ENCODE measurements at places on chromosomes 2 and 18.
A peak's percentile ranks its signal among the peaks of the same experiment; 100 is the strongest.

DNA sequence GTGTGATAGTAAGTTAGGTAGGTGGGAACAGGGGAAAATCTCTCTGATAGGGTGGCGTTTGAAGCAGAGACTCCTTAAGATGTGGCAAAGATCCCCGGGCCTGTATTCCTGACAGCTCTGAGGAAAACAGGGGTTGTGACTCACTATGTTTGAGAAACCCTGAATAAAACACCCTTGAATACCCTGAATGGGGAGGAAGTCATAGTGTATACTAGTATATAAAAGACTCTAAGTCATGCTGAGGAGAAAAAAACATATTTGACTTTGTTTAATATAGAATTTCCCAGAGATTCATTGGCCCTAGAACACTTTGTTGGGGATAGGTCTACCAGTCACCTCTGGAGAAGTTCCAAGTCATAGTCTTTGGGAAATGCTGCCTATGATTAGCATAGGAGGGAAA lies 590.9 kb downstream of the IRS1 start:
- no peak for DNase-seq

DNA sequence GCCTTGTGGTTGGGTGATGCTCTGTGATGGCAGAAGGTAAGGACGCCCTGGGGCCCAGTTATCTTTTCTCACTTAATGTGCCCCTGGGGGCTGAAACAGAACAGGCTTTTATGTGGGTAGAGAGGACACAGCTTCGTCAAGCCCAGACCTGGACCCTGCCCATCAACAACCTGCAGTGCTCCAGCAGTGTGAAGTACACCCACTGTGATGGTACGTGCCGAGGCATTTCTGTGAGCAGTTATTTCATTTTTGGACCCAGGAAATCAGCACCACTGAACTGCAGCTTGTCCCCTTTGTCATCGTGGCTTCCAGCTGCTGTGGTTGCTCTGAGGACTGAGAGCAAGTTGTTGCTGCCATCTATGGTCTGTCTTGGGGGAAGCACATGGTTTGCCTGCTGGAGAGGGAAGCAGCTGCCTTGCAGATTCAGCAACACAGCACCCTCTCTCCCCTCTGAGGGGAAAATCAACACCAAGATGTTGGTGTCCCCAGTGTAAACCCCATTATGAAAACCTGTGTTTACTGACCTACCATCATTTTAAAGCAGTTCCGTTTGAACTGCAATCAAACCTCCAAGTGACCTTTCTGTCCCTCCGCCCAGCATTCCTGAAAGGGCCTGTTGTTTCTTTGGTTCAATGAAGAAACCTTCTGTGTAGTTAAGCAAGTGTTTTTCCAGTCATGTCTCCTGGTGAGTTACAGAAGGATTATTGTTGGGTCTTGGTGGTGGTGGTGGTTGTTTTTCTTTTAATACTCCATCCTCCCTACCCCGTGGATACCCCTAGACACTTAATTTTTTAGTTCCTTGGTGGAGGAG lies 158.2 kb downstream of the MGAT5 start:
- DNase-seq = peak; percentile 84

DNA sequence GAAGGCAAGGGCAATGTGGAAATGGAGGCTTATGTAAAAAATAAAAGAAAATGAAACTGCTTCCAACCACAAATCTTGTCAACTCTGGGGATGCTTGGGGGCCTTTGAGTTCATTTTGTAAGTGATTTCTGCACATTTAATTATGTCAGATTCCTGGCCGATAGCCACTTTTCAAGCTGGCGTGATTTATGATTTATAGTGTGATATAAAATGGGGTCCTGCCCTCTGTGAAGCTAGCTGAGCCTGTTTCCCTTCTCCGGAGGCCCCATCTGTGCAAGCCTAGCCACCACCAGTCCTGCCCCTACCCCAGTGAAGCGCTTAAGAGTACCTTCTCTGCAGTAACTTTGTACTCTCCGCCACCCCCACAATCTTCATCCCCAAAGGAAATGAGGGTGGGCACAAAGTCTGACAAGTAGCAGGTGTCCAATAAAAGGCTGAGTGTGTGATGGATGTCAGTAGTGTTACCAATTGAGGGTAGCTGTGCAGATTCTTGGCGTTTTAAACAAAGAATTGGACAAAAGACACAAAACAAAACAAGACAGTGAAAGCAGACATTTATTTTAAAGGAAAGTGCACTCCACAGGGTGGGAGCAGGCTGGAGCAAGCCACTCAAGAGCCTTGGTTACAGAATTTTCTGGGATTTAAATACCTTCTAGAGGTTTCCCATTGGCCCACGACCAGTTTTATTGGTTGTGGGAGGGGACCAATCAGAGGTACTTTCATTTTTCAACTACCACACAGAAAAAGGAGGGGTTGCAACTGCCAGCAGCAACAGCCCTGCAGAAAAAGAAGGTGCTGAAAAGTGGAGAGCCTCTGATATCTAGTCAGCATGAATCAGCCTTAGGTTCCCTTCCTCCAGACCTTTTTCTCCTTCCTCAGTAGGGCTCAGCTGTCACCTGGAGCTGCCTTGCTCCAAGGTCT lies 39.0 kb upstream of the SIX3 start:
- no peak for DNase-seq

DNA sequence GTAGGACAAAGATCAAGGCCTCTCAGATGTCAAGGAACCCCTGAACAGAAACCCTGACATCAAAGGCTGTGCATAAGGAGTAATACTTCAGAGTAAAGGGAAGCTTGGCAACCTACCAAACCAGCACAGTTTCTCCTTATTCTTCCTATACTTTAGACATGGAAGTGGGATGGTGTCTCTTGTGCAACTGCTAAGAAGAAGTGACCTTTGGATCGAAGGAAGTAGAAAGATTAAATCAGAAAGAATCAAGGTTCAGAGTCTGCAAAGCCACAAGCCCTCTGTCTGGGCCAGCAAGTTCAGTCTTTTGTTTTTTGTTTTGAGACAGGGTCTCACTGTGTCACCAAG lies 66.2 kb upstream of the SLC39A10 start:
- no peak for DNase-seq

DNA sequence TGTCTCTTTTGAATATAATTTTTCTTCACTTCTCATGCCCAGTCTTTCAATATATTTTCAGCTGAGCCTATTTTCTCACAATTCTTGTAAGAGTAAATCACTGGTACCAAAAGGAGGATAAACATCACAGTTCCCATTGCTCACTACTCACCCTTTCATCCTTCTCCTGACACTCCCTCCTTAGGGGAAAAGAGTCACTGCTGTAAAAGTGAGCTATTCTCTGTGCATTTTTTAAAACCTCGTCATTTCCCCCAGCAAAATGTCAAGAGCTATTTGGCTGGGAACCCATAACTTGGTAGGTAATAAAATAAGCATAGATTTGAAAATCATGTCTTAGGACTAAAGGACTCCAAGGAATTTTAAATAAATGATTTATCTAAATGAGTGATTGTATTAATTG lies 340.1 kb upstream of the GYPC start:
- no peak for DNase-seq

GRCh38 chr2:197426723-197427603 lies 7.9 kb downstream of the SF3B1 start:
- DNase-seq = no peak

DNA sequence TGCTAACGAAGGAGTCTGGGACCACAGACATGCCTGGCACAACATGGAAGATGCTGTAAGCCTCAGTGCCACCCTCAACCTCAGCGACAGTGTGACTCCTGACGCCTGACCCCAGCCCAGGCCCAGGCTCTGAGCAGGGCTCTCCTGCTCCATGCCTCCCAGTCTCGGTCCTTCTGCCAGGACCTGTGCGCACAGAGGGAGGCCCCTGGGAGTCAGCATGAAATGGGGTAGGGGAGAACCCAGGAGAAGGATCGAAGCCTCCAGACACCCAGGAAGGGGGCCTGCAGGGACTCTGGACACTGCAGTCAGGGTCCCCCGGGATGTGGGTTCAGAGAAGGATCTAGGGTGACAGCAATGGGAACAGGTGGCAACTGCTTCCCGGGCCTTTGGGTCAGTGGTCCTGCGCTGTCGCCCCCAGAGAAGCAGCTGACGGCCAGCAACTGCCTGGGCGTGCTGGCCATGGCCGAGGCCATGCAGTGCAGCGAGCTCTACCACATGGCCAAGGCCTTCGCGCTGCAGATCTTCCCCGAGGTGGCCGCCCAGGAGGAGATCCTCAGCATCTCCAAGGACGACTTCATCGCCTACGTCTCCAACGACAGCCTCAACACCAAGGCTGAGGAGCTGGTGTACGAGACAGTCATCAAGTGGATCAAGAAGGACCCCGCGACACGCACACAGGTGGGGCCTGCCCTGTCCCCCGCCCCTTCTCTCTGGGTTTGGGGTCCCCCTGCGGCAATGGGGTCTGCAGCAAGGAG lies 233.9 kb downstream of the ATAD2B start:
- peak; percentile 13 for DNase-seq

DNA sequence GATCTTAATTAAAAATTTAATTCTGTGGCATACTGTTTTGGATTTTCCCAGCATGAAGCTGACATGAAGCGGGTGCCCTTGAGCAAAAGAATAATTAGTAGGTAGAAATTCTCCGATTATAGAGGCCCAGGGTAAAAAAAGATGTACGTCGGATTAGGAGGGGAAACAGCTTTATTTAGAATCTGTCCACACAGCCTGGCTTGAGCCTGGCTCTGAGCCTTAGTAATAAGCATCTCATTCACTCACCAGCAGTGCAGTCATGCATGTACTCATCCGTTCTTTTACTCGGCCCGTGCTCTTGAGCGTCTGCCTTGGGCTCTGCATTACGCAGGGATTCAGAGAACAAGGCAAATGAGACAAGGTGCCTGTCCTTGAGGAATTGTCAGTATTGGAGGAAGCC lies 219.3 kb downstream of the AGAP1 start:
- DNase-seq = no peak

DNA sequence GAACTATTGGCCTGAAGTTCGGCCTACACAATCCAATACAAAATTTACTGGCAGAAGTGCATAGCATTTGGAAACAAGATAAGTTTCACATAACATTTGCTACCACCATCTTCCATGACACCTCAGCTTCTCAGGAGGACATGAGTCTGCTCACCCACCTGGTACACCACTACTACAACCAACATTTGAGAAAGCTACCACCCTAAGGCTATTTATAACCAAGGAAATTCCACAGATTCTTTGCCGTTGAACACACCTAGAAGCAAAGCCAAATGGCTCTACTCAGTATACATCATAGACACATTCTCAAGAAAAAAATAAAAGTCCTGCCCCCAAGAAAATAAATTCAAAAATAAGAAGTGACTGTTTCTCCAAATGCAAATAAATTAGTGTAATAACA lies 145.3 kb downstream of the SPAG16 start:
- DNase-seq = no peak

DNA sequence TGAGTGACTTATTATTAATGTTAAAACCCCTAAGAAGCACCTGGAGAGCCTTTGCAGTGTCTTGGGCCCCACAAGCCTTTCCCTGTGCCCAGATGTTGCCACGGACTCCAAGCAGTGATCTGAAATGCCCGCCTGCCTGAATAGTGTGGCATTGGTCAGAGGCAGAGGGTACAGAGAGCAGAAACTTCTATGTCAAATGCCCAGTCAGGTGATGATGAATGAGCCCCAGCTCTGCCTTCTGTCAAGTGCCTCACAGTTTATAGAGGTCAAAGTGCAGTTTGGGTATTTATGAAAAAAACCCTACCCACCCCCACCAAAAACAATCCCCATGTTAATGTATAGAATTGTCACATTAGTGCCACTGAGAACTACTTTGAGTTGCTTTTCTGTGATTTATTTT lies 170.0 kb upstream of the SIX3 start:
- DNase-seq = no peak

GRCh38 chr18:3111523-3112240 lies 98.7 kb upstream of the LPIN2 start:
- no peak for DNase-seq

- no peak for DNase-seq
Observed at GRCh38 chr18:41134426-41134825, 820.6 kb upstream of the PIK3C3 start.

DNA sequence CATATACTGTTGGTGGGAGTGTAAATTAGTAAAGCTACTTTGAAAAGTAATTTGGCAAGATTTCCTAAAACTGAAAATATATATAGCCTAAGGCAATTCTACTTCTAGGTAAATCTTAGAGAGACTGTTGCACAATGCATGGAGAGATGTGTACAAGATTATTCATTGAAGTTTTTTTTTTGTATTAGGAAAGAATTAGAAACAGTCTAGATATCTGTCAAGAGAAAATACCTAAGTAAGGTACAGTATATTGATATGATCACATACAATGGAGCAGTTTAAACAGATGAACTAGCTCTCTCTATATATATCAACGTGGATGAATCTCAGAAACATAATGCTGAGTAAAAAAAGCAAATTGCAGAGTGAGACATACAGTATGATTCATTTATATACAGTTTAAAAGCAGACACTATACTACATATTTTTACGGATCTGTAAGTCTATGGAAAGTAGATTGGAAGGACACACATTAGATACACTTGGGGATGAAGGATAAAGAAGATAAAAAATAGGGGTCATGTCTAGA lies 59.3 kb upstream of the ACVR1 start:
- no peak for DNase-seq

- peak; percentile 50 for DNase-seq
Observed at GRCh38 chr2:222903234-222904220, 42.7 kb downstream of the ACSL3 start.

- no peak for DNase-seq
Observed at GRCh38 chr2:237726401-237726830, 72.2 kb upstream of the RBM44 start.

- DNase-seq = no peak
Observed at GRCh38 chr2:182081602-182082260, 96.1 kb downstream of the PPP1R1C start.

- no peak for DNase-seq
Observed at GRCh38 chr2:179622635-179623300, 238.6 kb downstream of the ZNF385B start.

GRCh38 chr18:61579581-61579980 lies 246.4 kb downstream of the CDH20 start:
- no peak for DNase-seq

DNA sequence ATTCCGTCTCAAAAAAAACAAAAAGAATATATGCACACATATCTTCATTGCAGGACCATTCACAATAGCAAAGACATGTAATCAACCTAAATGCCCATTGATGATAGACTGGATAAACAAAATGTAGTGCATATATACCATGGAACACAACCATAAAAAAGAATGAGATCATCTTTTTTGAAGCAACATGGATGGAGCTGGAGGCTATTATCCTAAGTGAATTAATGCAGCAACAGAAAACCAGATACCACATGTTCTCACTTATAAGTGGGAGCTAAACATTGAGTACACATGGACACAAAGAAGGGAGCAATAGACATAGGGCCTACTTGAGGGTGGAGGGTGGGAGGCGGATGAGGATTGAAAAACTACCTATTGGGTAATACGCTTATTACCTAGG lies 8.8 kb downstream of the NT5C1B start:
- no peak for DNase-seq

GRCh38 chr2:195664528-195664927 lies 7.5 kb downstream of the SLC39A10 start:
- no peak for DNase-seq

GRCh38 chr2:150555611-150556356 lies 68.3 kb upstream of the RND3 start:
- no peak for DNase-seq

- DNase-seq = no peak
Observed at GRCh38 chr18:8548186-8548585, 61.1 kb upstream of the RAB12 start.
